ENCODE measurements at places on chromosomes 5 and 9.

- DNase-seq: no peak
Measured at GRCh38 chr9:18985996-18986395, 47.0 kb downstream of the SAXO1 start.

DNA sequence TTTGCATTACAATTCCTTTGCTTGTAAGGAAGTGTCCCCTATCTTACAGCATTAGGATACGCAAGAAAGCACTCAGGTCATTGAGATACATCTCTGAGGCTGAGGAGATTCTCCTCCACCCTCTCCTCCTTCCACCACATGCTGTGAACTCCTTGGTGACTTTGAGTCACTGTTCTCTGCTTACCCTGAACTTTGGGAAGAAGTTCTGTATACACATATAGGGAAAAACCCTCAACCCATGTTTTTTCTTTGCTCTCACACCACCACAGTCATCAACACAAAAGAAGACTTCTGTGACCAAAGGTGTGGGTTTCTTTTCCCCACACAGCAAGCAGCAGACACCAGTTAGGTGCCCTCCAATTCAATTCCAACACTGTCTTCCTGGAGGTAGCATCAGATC is 38.1 kb downstream of the CNOT6 start:
- no peak for DNase-seq

DNA sequence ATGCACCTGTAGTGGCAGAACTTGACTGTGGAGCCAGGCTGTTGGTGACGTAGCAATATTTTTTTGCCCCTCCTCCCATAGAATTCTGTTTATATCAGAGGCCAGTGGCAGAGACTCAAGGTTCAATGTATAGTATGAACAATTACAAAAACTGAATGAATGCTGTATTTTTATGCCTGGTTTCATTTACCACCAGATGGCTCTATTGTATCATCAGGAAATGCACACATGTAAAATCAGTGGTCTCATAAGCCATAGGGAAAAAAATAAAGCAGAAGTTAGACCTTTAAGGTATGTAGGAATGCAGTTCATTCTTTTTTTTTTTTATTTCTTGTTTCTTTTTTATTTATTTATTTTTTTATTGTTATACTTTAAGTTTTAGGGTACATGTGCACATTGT is 43.6 kb downstream of the CCDC192 start:
- DNase-seq: no peak

DNA sequence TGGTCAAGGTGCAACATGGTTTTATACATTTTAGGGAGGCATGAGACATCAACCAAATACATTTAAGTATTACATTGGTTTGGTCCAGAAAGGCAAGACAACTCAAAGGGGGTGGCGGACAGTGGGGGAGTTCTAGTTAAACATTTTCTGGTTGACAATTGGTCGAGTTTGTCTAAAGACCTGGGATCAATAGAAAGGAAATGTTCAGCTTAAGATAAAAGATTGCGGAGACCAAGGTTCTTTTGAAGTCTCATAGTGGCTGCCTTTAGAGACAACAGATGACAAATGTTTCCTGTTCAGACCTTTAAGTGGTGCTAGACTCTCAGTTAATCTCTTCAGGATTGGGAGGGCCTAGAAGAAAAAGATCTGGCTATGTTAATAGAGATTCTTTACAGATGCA is 47.7 kb upstream of the TTC39B start:
- DNase-seq: no peak

DNA sequence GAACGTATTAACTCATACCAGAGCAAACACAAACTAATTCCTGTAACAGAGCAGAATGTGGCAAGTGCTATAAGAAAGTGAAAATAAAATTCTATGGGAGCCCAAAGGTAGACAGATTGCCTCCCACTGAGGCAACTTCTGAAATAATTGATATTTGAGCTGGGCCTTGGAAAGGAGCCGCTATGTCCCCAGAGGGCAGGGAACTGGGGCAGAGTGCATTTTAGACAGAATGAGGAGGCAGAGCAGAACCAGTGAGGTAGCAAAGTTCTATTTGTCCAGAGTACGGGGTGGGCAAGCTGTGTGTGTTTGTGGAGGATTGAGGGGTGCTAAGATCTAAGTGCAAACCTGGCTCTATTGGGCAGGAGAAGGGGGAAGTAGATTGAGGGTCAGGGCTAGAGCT is 19.8 kb downstream of the CDO1 start:
- DNase-seq: no peak

DNA sequence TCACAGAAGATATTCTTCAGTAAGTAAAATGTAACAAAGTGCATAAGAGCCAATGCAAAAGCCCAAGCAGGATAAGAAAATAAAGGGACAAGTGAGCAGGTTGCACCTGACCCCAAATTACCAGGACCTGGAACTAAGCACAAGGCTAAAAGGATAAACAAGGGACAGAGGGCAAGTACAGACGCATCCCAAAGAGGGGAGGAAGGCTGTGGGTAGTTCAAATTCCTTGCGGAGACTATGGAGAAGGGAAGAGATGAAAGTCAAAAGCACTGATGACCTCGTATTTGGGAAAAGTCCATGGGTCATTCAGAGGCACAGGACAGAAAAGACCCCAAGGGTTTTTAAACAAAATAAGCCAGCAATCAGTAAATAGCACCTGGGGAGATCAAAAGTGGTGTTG is 11.8 kb downstream of the ELAVL2 start:
- no peak for DNase-seq

- no peak for DNase-seq
Measured at GRCh38 chr5:175701797-175702196, 43.9 kb downstream of the HRH2 start.

DNA sequence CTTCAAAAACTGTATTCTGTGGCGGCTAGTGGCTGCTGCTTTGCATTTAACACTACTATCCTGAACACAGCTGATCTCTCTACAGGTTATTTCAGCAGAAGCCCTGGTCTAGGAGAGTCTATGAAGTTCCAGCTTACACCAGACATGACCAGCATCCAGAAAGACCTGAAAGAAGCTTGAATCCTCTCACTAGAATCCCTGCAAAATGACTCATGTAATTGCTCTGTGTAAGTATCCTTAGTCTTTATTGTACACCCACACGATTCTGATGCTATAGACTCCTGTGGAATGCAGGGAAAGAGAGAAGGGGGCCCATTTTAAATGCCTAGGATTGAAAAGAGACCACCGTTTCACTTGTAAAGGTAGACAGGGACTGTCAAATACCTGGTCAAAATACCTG is 859 bp upstream of the GRIA1 start:
- DNase-seq: no peak

GRCh38 chr9:91157883-91158282 is 203.8 kb downstream of the AUH start:
- no peak for DNase-seq

- no peak for DNase-seq
Measured at GRCh38 chr5:20446121-20446520, 458.1 kb upstream of the CDH18 start.

GRCh38 chr5:122183788-122184170 is 54.4 kb downstream of the ZNF474 start:
- DNase-seq: no peak

DNA sequence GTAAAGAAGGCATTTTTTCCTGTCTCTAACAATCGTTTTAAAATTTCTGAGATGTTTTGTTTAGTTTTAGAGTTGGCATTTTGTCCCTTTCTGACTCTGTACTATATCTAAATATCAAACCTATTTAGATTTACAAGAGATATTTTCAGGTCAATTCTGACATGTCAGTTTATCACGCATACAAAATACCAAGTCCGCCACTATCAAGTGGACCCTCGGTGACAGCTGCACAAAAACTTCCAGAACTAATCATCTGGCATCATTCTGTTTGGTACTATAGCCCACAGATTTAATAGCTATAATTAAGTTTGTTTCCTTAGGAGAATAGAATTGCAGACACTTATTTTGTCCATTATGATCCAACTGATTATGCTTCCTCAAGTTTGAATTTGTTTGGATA is 1278.2 kb downstream of the CDH12 start:
- peak; percentile 72 for DNase-seq

DNA sequence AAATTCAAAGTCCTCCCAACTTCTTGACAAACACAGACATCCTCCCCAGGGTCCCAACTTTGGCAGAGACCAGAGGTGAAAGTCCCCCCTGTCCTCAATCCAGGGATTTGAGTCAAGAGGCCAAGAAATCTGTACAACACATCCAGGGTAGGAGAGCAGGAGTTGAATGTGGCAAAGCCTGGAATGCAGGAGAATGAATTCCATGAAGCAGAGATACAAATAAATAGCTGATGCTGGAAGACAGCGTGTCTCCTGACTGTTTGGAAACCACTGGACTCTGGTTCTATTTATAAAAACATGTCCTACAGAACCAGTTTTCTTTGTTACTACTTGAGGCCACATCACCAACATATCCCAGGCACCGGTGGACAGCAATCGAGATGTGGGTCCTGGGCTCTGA is 43.7 kb upstream of the SLIT3 start:
- no peak for DNase-seq

- no peak for DNase-seq
Measured at GRCh38 chr5:134503937-134504437, 21.5 kb upstream of the JADE2 start.

DNA sequence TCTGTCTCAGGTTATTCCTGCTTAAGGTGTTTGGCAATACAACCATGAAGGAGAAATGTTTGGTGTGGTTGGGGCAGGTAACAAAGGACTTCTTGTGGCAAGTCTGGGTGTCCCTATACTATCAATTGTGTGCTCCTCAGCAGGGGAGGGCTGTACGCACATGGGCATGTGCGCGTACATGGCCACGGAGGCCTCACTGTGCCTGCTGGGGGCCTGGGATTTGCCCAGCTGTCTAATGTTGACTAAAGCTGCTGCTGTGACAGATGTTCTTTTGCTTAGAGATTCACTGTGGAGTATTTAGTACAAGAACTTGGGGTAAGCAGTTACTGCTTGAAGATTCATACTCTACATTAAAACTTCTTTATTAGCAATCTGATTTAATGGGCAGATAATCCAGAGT is 97.5 kb downstream of the HSPA4 start:
- DNase-seq: peak; percentile 50

DNA sequence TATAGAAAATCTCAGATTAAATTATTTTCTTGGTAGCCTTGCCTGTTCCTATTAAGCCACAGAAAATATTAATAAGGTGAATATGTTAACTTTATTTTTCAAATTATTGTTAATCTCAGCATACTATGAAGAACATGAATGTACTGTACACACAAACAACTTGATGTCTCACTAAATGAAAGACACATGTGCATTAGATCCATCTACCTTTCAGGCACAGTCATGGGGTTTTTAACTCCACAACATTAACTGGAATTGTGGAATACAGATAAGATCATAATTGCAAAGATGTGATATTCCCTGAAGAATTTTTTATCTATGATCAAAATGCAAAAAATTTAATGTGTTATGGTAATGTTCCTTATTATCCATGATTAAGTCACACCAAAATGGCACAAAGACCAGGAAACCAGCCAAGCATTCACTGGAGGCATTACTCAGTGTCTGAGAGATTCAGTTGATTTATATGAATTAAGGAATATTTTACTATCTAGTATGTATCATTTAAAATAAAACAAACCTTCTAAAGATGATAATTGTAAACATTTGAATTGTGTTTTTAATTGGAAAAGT is 150.0 kb upstream of the VCAN start:
- no peak for DNase-seq

- DNase-seq: no peak
Measured at GRCh38 chr5:91121347-91121993, 261.6 kb downstream of the ARRDC3 start.

DNA sequence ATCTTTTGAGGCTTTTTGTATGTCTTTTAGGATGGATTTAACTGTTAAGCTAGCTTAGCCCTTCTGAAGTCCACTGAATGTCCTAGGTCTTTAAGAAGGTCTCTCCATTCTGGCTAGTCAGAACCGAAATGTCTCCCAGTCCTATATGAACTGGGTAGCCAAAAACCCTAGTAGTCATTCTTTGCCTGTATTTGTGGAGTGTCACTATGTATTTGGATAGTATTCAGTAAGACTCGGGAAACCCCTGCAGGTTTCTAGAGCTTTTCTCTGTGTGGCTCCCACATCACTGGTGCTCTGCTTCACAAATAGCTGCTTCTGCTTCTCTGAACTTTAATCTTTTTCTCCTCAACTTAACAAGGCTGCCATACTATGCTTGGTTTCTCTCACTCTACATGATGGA is 68.0 kb downstream of the RIC1 start:
- DNase-seq: no peak

- no peak for DNase-seq
Measured at GRCh38 chr9:32010322-32010721, 374.1 kb upstream of the ACO1 start.

DNA sequence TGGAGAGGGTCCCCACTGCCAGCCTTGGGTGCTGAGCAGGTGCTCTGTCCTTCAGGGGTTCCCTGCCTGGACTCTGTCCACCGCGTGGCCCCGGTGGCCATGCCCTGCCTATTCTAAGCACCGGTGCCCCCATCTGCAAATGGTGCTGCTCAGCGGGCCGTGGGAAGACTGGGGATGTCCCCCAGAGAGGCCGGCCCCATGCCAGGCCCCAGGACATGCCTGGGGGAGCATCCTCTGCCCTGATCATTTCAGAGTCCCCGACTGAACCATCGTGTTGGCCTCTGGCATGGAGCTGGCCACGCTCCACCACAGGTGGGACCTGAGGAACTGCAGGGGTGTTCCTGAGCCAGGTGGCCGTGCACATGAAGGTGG is 64.7 kb downstream of the RXRA start:
- no peak for DNase-seq

GRCh38 chr5:90017239-90017638 is 392.3 kb downstream of the CETN3 start:
- peak; percentile 62 for DNase-seq

DNA sequence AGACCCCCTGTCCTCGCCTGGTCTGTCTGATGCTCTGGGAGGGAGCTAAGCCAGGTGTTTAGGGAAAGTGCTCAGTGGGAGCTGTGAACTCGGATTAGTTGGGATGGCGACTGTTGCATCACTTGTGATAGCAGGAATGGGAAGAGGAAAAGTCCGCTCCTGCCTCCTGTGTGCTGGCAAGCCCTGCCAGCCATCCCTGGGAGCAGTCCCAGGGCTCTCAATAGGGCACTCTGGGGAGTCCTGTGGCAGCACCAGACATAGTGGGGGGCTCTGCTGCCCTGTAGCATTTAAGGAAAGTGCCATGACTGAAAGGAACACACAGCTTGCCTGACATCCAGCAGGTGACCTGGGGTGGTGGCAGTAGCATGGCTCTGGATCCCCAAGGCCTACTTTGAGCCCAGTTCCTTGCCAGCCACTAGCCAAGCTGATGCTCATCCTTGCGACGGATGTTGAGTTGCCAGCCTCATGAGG is 81.5 kb downstream of the AMBP start:
- DNase-seq: no peak

DNA sequence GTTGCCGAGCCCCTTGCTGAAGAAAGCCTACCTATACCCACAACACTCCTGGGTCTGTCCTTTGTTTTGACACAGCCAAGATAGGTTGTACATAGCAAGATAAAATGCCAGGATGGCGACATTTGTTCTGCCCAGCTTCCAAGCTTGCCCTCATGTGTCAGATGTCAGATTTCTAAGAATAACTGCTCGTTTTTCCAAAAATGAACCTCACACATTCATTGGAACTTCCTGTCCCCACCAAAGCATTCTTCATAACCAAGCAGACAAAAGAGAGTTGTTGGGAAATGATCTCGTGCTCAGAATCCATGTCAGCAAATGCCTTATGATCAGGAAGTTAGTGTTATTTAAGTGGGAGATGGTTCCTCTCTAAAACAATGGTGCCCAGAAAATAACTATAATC is 210.1 kb downstream of the ZNF608 start:
- DNase-seq: no peak

- no peak for DNase-seq
Measured at GRCh38 chr9:76643399-76644117, 120.7 kb upstream of the PCA3 start.

All from NCI-H774 (cell line).